ENCODE measurements at places on chromosomes 1 and 21.
A peak's percentile ranks its signal among the peaks of the same experiment; 100 is the strongest.

DNA sequence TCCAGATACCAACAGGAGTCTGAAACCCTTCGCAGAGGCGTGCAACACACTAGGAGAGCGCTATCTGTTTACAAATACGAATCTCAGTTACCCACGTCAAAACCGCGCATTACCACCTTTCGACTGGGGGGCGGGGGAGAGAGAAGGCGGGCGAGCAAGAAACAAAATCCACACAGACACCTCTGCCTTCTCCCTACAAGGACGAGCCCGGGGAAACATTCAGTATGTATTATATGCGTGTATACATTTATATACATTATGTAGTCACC, 722 bp downstream of the TUT4 start:
- DNase-seq, result peak; percentile 54

DNA sequence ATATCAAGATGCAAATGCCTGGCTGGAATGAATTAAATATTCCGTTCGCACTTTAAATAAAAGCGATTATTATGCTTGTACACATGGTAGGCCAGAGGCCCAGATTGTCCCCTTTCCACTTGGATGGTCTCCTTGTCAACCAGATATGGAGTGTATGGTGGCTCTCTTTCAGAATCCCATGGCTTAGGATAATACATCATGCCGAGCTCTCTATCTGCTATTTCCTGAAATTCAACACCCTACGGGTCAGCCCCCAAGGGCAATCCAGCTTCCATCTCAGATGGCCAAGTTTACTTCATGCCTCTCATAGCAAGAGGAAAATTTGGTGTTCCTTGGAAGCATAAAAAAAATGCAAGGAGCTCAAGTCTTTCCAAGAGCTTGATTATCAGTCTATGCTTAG, 25.4 kb upstream of the FMO1 start:
- DNase-seq, result no peak

- no peak for DNase-seq
These were observed 106.4 kb downstream of the PCBP3 start for GRCh38 chr21:45749974-45750373.

GRCh38 chr1:77900687-77901293, 12.4 kb downstream of the NEXN start:
- DNase-seq, result no peak

GRCh38 chr1:160407839-160408801, 7.8 kb downstream of the VANGL2 start:
- DNase-seq, result no peak
